ENCODE measurements at places on chromosomes 11 and 22. TPM values are rescaled to one million over a fixed set of nuclear protein-coding genes. Genes with fewer than 3 reads are reported as not detected.

Gene LRRC32
- 10.9 TPM for polyA plus RNA-seq

Gene ZBTB16
- not detected for polyA plus RNA-seq

DNA sequence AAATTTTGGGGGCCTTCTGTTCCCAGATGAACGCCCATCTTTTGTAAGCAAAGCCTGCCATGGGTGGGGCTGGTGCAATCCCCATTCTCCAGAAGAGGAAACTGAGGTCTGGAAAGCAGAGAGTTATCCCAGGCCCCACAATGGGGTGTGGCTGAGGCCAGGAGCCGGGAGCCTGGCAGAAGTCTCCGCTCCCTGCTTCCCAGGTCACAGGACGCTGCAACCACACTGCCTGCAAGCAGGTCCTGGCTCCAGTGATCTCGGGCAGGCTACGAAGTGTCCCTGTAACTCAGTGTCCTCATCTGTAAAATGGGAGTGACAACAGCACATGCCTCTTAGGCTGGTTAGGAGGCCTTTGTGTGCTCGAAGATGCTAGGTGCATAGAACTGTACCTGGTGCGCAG lies 1.7 kb downstream of the PLCB3 start:
- DNase-seq = no peak

GRCh38 chr11:69368119-69368880 lies 74.3 kb downstream of the MYEOV start:
- no peak for DNase-seq

- peak; percentile 20 for DNase-seq
Observed at GRCh38 chr22:23591201-23591791, 11.2 kb upstream of the IGLL1 start.

Gene TTC17
- 111 TPM for polyA plus RNA-seq

GRCh38 chr22:22925805-22926369 lies 38.3 kb downstream of the IGLL5 start:
- DNase-seq = no peak

GRCh38 chr11:86916330-86916729 lies 38.9 kb downstream of the FZD4 start:
- no peak for DNase-seq

DNA sequence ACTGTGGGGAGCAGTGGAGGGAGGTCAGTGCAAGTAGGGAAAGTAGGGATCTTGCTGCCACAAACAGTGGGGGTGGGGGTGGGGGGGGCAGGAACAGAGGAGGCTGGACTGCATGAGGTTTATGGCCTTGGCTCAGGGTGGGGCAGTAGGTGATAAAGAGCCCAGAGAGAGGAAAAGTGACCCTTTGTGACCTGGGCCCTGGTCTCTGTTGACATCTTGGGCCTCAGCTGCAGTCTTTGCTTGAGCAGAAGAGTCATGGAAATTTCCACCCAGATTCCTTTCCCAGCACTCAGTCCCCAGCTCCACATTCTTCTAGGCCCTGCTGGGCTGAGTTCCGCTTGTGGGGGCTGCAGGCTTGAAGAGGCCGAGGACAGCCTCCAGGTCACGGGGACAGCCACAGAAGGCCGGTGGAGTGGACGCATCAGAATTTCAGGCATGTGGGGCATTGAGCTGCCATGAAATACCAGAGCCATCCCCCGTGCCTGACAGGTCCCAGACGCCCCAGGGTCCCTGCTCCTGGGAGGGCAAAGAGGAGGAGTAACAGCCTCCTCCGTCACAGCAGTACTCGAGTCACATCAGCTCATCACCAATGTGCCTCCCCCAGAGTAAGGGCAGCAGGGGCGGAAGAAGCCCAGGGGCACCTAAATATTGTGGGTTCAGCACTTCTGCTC lies 9.7 kb upstream of the MALAT1 start:
- no peak for DNase-seq

DNA sequence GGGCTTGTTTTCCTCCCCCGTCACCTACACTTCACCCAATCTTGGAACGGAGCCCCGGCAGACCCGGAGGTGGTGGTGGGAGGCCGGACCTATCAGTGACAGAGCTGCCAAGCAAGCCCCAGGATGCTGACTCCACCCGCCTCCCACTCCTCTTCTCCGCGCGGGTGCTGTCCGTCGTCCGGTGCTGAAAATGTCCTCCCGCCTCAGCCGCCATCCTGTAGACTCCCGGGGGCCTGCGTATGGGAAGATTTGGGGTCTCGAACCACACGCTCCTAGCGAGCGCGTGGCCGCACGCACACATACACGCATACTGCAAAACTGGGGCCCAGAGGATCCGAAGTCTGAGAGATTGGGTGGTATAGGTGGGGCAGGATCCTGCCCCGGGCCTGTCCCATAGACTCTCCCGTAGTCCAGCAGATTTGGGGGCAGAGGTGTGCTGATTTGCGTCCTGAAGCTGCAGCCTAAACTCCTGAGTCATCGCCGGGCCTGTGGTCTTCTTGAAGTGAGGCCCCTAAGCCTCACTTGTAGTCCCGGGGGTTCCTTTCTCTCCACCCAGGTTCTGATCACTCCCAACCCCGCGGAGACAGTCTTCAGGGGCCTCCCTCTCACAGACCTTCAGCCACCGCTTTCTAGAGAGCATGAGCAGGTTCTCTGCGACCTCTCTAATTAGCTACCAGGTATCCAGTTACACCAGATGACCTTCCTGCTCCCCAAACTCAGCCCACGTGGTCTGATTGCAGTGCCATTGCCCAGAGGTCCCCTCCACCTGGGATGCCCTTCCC lies 796 bp upstream of the YIF1A start:
- DNase-seq = peak; percentile 72

Gene KMT2A
- 23.6 TPM for polyA plus RNA-seq

Gene HTR3A
- not detected for polyA plus RNA-seq

GRCh38 chr11:27991736-27992135 lies 116.2 kb downstream of the KIF18A start:
- peak; percentile 11 for DNase-seq

- DNase-seq = no peak
Observed at GRCh38 chr11:72646024-72646423, 28.2 kb downstream of the PDE2A start.

DNA sequence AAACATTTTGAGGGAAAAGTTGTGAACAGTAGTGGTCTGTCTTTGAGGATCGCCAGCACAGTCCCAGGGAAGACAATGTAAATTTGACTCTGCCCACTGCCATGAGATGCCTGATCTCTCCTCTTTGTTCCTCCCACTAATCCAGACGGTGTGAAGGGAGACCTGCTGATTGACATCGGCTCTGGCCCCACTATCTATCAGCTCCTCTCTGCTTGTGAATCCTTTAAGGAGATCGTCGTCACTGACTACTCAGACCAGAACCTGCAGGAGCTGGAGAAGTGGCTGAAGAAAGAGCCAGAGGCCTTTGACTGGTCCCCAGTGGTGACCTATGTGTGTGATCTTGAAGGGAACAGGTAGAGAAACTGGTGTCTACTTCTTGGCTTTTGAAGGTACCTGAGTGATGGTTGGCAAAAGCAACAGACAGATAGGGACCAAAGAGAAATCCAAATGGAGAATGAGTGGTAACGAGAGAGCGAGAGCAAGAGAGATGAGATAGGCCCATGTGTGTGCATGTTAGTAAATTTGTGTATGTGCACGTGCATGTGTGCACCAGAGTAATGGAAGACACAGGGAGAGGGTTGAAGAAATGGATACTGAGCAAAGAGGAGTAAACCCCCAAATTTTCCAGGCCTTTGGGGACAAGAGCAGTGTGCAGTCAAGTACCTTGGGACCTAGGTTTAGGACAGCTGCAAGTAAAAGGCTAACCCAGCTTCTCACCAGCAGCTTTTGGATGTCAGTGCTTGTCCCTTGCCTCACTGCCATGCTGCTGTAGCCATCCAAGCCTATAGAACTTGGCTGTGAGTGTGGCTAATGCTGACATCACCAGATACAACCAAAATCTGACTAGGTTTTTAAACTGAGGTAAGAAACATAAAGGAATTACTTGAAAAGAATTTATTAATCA lies 1.9 kb downstream of the NNMT start:
- no peak for DNase-seq

DNA sequence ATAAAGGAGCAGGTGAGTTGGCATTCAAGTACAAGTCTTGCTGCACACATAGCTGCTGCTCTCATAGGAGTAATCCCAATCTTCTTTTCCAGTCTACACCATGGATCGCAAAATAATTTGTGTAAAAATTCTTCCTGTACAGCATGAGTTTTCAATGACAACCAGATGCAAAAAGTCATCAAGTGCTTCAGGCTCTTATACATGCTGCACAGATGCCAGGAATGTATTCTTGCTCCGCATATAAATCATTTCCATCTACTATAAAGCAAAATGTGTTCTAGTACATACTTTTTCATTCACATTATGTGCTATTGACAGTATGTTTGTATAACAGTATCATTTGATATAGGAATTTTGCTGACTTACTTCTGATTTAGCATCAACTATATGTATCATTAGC lies 35.4 kb downstream of the NXPE2 start:
- DNase-seq = no peak

DNA sequence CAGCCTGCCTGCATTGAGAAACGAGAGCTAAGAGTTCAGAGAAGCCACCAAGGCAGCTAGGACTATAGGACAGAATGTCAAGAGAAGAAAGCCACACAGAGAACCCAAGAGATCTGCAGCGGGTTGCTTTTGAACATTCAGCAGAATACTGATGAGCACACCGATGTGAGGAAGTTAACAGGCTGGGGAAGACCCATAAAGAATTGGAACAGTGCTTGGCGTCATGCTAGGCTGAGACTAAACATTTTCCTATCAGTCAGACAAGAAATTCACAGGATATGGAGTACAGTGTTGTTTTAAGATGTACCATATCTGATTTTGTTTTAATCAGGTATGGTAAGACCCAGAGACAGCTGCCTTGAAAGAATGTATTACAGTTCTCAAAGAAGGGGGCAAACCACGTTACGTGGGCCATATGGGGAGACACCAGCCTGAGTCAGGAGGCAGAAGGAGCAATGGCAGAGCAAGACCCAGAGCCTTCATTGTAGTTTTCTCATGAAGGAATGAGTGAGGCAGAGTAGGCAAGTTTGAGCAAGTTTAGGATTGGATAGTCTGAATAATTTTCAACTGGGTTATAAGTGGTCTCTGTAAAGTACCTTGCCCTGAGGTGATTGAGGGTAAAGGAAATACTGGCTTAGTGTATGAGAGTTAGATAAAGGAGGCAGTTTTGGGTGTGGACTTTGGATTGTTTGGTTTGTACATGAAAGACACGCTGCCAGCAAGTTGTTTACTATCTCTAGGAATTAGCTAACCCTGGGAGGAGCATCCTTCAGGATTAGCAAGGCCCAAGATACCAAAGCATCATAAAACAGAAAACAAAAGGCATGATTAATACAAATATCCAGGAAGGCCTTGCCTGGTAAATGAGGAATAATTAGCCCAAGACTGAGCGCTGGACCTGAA lies 14.3 kb downstream of the LRRC75B start:
- DNase-seq = no peak

Gene DDI1
- polyA plus RNA-seq = not detected

DNA sequence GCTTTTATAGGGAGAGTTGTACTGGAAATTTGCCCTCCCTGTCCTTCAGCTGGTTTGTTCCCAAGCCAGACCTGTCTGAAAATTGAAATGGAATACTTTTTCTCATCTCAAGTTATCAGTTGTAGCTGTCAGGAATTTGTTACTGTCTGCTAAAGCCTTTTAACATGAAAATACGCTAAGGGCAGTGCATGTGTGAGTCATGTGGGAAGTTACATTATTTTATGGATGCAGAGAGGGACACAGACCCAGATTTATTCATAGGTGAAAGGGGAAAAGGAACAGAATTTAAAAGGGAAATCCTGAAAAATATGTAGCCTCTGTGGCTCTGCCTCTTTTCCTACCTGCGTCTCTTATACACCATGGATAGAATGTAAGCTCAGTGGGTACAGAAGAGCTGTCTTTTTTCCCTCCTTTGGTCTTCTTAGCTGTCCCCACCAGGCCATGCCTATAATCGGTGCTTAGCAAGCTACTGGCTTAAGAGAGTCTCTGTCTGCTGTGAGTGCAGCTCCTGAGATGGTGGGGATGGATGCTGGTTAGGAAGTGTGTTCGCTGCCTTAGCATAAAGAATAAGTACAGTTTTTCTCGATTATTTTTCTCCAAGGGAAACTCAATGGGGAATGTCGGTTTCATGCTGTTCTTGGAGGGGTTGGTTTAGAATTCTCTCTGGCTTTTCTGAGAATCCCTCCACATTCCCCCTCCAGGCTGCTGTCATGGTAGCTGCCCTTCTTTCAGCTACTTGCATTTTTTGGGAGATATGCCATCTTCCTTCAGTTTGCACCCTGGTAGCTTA lies 166.8 kb downstream of the TEAD1 start:
- no peak for DNase-seq

Gene IL18
- polyA plus RNA-seq = 0.46 TPM

- no peak for DNase-seq
Observed at GRCh38 chr22:33925194-33925593, 4.9 kb upstream of the LARGE1 start.

Gene NCR3LG1
- 3.6 TPM for polyA plus RNA-seq

DNA sequence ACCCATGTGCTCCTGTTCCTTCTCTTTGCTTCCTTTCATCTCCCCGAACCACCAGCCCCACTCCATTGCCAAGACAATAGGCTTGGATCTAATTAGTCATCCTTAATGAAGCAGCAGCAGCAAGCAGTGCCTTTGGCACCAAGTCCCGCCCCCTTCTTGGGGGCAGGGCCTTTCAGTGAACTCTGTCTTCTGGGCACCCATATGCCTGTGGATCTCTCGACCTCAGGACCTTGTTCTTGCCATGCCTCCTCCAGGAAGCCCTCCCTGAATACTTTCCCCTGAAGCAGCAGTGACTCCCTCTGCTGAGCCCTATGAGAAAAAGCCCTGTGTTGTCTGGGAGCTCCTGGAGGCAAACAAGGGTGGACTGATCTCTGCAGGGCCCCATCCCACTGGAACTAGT lies 32.1 kb downstream of the ARHGEF17 start:
- DNase-seq = no peak

DNA sequence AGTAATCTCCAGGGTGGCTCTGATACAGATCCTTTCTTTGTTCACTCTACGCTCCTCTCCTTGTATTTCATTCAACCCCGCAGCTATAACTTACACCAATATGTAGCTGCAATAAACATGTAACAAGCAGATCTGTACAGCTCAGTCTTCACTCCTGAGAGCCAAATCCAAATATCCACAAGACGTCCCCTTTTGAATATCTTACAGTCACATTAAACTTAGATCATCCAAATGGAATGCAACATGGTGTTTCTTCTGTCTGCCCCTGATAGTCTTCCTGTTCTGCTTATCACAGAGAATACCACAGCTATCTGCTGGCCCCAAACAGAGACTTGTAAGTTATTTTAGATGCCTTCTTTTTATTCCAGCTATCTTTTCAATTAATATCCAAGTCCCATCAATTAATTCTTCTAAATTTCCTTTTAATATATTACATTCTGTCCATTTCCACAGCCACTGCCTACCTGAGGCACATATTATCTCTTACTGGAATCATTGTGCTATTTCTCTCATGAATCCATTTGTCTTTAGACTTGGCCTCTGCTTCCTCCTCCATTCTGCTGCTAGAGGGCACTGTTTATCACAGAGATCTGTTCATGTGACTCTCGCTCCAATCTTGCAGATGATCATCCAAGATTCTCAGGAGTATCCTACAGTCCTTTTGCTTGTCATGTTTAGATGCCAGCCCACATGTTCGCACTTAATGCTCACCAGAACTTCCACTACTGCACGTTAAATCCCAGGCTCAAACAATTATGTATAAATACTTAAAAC lies 908.6 kb downstream of the NTM start:
- DNase-seq = peak; percentile 15
